Left renal cortex interstitium (tissue), 4 donors: ENCODE measurements at places on chromosomes 3 and 15.

DNA sequence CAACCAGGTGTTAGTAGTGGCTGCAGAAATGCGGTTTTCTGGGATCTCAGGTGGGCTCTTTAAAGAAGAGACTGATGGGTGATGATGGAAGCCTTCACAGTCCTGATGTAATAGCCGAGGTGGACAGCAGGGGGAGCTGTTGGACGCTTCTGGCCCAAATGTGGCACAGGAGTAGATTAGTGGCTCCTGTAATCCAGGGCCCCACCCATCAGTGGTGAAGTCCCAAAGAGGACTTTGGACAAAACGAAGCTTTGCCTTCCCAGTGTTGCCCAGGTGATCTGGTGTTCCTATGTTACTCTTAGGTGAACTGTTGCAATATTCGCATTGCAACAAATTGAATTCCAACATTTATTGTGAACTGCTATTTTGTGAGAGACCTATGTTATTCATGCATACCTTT, 31.8 kb upstream of the MYZAP start:
- no peak for DNase-seq

GRCh38 chr3:84958495-84959469, at the start of gene CADM2:
TSS of gene CADM2 (plus strand) at chr3:84958989.
- DNase-seq, result peak; percentile 48

DNA sequence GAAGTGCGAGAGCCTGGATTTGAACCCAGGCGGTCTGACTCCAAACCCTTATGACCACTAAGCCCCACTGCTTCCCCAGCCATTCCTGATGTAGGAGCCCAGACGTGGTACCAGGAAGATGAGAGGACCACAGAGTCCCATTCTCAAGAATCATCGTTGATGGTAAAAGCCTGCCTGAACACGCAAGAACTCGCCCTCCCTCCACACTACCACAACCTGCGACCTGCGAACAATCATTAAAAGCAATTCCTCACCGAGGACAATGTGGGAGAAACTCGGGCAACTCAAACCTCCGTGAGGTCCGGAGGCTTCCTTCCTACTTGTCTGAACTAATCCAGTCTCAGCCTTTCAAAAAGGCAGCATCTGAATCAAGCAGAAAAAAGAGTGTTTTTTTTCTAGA, 10.3 kb downstream of the MAGI1 start:
- DNase-seq, result no peak

DNA sequence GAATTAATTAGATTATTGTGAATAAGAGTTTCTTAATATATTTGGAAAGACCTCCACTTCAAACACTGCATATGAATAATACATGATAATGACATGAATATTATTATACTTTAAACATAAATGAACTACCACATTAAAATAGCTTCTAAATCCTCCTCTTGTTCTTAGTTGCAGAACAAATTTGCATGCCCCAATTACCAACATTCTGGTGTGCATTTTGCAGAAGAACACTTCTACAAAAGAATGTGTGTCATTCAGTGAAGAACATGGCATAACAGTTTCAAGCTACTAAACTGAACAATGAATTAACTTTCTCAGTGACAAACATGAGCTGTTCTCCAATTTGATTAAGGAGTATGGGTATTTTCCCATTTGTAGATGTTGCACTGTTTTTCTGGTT, 711.3 kb upstream of the NAALADL2 start:
- no peak for DNase-seq

DNA sequence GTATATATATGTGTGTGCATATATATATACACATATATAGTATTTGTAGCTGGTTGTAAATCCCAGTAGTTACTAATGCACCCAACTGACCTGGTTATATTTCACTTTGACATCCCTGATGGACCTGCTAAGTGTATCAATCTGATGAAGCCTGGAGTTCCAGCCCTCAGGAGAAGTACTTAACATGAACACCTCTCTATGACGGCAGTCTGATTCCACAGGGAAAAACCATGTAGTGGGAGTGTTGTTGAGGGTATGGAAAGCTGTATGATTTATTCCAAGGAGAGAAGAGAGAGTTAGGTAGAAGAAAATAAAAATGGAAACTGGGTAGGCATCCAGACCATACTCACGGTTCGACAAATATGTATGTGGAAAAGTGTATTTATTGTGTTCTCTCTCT, 531.2 kb upstream of the SEMA6D start:
- DNase-seq, result no peak

DNA sequence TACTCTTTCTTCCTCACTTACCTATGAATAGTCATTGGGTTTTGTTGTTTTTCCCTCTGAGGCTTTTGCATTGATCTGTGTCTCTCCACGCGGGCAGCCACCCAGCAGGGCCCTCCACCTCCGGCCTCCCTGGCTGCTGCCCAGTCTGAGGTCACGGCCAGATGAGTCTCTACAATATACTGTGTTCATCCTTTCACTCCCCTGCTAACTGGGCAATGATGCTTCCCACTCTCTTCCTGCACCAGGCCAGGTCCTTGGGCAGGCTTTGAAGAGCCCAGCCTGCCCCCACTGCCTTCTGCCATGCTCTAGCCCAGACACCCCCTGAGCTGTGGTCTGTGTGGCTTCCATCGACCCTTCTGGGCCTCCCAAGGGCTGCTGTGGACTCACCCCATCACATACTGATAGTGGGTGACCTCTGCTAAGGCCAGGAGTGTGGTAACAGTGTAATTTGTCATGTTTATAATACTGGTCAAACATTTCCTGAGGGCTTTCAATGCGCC, 18.0 kb downstream of the PDIA5 start:
- DNase-seq, result no peak

DNA sequence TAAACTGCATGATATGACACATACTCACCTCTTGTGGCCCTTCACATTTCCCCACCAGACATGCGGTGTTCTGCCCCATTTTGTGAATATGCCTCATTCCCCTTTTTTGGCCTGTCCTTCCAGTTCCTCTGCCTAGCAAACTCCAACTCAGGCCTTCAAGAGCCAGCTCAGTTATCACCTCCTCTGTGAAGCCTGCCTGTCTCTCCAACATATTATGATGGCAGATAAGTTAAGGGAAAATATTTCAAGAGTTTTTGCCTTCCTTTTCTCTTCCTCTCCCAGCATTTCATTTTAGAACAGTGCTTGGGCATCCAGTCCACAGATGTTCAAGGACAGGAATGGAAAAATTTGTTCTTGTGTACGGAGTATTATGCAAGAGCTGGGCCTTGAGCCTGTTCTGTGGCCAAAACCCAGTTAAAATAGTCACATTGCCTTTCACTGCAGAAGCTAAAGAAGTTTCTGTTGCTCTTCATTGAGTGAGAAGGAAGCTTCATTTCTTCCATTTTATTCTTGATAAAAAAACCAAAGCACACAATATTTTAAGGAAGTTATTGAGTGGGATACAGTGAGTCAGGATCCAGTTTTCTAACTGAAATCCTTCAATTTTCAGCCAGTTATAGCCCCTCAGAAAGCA, 192.0 kb downstream of the GHSR start:
- no peak for DNase-seq

GRCh38 chr3:89644716-89645115, 537.3 kb downstream of the EPHA3 start:
- no peak for DNase-seq

DNA sequence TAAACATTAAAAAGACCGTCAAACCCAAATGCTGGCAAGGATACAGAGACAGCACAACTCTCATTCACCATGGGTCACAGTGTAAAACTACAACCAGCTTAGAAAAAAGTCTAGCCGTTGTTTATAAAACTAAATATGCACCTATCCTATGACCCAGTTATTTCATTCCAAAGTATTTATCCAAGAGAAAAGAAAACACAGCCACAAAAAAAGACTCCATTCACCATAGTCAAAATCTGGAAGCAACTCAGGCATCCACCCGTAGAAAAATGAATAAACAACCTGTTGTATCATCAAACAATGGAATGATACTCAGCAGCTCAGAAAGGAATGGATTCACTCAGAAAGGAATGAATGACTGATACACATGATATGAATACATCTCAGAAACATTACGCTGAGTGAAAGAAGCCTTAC, 28.6 kb downstream of the PLD1 start:
- no peak for DNase-seq

GRCh38 chr3:136931606-136932005, 26.2 kb upstream of the IL20RB start:
- DNase-seq, result no peak

- no peak for DNase-seq
Observed at GRCh38 chr15:76075046-76075445, 15.3 kb downstream of the TMEM266 start.

DNA sequence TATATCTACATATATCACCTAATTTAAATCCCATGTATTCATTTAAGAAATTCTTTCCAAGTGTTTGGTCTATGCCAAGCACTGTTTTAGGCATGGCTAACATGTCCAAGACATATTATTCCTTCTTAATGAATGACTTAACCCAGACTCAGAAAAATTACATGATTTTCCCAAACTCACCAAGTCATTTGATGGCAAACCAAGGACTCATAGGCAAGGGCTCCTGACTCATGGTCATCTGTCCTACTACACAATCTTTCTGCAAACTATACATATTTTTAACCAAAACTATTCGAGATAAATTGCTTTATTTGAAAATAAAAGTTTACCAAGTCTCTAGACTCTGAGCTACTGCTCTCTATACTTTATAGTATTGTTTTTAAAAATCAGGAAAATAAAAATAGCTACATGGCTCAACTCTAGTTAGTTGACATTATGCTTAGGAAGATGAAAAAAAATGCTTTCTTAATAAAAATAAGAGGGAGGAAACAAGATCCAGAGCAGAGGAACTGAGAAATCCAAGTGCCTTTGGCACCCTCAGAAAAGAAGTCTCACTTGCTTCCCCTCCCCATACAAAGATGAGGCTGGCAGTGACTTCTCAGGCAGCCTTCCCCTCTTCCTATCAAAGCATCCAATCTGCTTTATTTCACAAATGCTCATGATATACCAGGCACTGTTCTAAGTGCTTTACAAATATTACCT, 182.2 kb downstream of the RSL24D1 start:
- no peak for DNase-seq

DNA sequence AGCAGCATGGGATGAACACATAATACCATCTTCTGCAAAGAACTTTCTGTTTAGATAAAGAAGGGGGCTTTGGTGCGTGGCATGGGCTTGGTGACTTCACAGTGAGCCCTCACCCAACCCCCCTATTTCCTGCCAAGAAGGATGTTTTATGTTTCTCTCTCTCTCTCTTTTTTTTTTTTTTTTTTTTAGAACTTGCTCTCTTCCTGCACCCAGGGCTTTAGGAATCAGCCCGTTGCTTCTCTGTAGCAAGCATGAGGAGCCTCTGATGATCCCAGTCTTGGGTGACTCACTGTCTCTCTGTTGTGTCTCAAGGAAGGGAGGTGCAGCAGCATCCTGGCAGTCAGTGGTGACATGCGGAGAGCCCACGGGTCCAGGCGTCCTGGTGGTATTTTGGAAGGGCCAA, 49.1 kb downstream of the CCK start:
- DNase-seq, result no peak

GRCh38 chr3:64533617-64534317, 154.0 kb downstream of the ADAMTS9 start:
- DNase-seq, result peak; percentile 73

DNA sequence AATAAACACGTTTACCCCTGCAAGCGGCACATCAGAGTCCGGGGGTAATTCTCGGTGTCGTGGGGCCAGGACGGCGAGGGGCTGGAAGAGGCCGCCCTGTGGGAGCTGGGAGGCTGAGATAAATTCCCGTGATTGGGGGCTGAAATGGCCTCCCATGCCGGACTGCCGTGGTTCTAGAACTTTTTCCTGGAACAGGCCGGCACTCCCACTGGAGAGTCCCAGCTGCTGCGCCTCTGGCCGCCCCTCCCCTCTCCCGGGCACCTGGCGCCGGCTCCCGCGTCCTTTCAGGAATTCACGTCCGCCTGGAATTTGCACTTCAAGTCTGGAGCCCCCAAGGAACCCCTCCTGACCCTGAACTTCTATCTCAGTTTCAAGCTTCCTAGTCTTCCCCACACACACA, 10.8 kb upstream of the LRRC2 start:
- no peak for DNase-seq

DNA sequence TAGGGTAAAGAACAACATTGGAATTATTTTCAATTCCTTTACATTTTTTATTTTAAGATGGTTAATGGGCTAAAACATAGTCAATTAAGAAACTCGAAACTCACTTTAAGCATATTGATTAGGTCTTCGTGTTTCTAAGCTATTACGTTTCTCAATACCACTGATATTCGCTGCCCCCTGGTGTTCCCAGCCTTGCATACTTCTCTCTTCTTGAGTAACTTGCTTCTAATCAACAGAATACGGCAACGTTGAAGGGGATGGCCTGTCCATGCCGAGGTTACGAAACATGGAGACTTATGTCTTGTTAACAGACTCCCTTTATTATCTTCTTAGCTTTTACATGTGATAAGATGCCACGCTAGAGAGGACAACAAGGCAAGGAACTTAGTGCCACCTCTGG, 43.6 kb downstream of the ROBO1 start:
- DNase-seq, result no peak

- no peak for DNase-seq
Observed at GRCh38 chr3:27826448-27826847, 104.3 kb upstream of the EOMES start.

- DNase-seq, result no peak
Observed at GRCh38 chr3:63523100-63523499, 129.4 kb upstream of the SNTN start.

DNA sequence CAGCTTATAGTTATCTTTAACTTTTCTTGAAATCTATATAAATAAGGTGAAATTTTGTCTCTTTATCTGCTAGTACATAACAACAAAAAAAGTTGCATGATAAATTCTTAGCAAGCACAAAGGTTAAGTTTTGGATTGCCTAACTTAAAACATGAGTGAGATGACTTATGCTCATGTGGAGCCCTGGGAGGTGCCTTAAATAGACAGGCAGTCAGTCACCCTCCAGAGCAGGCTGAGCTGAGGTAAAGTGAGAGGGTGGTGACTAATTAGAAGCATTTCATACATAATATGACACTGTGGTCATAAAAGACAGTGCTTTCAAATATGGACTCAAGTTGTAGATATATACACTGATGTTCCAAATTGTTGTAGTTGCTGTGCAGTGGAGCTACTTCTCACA, 14.6 kb upstream of the MME start:
- DNase-seq, result no peak

DNA sequence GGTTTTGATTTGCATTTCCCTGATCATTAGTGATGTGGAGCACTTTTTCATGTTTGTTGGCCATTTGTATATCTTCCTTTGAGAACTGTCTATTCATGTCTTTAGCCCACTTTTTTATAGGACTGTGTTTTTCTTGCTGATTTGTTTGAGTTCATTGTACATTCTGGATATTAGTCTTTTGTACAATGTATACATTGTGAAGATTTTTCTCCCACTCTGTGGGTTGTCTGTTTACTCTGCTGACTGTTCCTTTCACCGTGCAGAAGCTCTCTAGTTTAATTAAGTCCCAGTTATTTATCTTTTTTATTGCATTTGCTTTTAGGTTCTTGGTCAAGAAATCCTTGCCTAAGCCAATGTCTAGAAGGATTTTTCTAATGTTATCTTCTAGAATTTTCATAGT, 91.1 kb upstream of the ATP11B start:
- DNase-seq, result no peak

DNA sequence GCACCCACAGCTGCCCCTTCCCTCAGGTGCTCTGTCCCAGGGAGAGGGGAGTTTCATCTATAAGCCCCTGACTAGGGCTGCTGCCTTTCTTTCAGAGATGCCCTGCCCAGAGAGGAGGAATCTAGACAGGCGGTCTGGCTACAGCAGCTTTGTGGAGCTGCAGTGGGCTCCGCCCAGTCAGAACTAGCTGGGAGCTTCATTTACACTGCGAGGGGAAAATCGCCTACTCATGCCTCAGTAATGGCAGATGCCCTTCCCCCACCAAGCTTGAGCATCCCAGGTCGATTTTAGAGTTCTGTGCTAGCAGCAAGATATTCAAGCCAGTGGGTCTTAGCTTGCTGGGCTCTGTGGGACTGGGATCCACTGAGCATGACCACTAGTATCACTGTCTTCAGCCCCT, 181.2 kb upstream of the RARB start:
- no peak for DNase-seq
